Skin of body (tissue), 3 donors: ENCODE measurements at places on chromosomes 2 and 18. TPM values are rescaled to one million over a fixed set of nuclear protein-coding genes. Genes with fewer than 3 reads are reported as not detected.

- no peak for DNase-seq
Observed at GRCh38 chr2:4866198-4866597, 826.0 kb upstream of the SOX11 start.

DNA sequence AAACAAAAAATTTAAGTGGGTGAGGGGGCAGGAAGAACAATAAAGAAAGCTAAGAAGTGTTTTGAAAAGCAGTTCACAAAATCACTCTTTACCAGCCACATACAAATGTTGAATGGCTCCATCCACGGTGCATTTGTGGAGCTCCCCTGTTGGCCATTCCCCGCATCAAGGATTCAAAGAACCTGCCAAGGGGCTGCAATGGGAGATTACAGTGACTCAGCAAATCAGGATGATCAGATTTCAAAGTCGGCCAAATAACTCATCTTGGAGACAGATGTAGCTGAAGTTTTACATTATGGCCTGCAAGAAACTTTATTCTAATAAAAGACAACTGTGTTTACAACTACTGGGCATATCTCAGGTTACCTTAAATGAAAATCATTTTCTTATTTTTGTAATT is 26.9 kb downstream of the COL4A3 start:
- DNase-seq, result peak; percentile 12

GRCh38 chr2:104758199-104758620 is 95.7 kb upstream of the POU3F3 start:
- DNase-seq, result no peak

DNA sequence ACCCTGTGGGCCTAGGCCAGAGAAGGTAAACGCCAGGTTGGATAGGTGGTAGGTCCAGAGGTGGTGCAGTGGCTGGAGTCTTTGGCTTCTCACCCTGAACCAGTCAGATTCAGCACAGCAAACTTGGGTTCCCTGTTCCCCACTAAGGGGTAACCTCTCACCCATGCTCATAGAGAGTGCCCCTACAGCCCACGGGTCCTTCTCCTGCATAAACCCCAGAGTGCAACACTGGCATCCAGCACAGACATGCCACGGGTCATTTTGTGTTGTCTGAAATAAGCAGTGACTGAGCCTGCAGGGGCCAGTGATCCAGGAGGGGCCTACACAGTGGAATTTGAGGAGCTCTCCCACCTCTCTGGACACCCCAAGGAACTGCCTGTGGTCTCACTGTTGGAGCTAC is 40.5 kb upstream of the ATP6V1B1 start:
- no peak for DNase-seq

DNA sequence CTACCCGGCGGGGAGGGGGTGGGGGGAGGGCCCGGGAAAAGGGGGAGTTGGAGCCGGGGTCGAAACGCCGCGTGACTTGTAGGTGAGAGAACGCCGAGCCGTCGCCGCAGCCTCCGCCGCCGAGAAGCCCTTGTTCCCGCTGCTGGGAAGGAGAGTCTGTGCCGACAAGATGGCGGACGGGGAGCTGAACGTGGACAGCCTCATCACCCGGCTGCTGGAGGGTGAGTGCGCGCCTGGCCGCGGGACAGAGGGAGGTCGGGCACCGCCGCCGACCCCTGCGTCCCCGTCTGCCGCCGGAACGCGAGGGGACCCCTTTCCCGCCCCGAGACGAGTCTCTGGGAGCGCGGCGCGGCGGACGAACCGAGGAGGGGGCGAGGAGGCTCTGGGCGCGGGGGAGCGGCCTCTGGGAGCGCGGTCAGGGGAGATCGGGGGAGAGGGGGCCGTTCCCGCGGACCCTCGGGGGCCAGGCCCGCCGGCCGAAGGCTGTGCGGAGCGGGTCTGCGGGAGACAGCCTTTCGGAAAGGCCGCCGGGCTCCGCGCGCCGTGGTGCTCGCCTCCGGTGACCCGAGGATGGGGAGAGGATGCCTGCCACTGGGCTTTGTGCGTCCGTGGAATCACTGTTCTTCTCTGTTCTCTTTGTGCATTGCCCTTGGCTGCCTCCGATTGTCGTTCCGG is 463 bp downstream of the PPP1CB start:
- no peak for DNase-seq

DNA sequence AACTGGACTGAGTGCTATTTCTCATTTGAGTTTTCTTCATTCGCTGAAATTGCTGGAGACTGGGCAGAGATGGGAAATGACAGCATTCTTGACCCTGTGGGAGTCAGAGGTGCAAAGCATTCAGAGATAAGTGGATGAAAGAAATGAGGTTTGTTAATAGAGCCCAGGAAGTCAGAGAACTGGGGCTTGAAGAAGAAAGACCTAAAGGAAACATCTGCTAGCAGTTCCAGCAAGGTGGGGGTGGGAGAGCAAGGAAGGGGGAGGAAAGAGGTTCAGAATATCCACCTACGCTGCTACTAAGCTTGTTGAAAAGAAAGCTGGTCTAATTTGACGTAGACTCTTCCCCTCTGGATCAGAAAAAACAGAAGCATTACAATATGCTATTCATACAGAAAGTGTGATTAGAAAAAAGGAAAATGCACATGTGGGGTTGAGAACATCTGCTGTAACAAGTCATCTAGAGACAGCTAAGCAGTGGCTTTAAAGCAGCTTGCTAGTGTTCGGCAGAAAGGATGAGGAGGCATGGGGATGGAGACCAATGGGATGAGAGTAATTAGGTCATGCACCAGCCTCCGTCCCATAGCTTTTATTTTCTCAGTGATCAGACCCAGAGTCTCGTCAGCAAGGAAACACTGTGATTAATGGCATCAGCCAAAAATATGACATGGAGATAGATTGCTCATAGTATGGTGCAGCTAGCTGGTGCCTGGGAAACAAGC is 29.7 kb downstream of the NAB1 start:
- peak; percentile 33 for DNase-seq

DNA sequence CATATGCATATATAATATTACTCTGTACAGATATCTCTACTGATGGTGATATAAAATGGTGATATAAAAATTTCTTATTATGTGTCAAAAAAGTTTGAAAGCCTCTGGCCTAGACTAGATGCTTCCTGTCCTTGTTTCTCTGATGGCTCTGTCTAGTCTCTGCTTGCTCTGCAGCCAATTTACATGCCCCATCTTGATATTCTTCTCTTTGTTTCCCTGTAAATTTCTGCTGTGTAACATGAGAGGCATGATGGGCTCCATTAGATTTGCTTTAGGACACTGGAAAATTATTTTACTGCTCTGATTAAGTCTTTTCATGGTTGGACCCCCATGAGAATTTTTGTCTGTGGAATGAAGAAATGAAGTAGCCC is 24.3 kb downstream of the BABAM2 start:
- DNase-seq, result no peak

- DNase-seq, result no peak
Observed at GRCh38 chr2:98579926-98580325, 28.4 kb downstream of the COA5 start.

GRCh38 chr18:47254341-47254939 is 3.0 kb upstream of the SKOR2 start:
- DNase-seq, result peak; percentile 9

DNA sequence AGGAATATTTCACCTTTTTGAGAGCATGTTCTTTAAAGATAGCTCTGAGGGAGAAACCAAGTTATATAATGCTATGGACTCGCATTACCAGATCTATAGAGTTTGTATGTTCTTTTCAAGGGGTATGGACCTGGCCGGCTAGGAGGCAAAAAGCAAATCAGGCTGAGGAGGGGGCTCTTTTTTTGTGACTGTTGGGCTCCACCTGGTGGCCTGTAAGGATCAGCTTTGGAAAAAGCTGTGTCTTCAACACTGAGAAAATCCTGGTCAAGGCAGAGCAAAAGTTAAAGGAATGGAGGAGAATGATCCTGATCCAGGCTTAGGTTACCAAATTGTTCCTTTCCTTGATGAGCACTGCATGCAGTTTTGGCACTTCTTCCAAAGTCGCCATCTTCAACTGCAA is 180.5 kb downstream of the DIS3L2 start:
- peak; percentile 33 for DNase-seq

DNA sequence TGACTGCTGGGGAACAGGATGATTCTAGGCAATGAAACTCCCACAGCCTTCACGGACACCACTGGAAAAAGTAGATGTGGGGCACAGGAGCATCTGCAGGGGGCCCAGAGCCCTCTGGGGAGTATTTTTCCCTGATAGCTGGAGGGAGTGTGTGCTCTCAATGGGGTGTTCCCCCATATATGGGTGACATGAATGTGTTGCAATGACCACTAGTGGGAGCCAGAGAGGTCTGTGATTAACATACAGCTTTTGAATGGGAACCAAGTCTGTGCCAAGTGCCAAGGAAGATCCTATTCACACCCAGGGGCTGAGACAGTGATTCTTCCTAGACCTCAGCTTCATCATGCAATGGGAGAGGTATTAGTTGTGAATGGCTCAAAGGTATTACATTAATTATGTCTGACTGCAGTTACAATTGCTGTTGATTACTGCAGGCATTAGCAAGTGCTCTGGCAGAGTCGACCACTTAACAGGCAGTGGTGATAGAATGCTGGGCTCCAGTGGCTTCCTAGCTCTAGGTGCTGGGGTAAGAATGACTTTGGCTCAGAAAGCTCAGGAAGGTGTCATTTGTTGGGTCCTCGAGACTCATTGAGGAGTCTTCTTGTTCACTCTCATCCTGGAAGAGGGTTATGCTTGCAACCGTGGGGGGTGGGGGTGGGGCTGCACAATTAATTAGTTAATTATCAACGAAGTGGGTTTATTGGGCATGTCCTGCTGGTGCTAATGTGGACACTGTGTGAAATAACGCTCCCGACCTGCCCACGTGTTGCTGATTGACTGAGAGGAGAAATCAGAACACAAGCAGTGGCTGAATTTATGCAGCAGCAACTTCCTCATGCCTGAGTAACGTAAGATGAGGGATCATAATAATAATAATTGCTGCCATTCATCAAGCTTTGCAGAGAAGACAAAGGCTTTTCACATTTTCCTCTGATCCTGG is 194.1 kb downstream of the CLIP4 start:
- DNase-seq, result no peak

GRCh38 chr18:13120255-13120654 is 98.3 kb upstream of the LDLRAD4 start:
- no peak for DNase-seq

DNA sequence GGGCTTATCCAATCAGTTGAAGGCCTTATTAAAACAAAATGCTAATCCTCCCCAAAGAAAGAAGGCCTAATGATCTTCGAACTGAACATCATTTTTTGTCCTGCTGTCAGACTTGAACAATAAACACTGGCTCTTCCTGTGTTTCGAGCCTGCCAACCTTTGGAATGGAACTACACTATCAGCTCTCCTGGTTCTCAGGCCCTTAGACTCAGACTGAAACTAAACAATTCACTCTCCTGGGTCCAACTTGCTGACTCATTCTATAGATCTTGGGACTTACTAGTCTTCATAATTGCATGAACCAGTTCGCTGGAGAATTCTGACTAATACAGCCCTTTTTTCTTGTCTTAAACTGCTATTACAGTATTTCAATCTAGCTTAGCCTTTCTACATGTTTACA is 235.2 kb downstream of the LNPK start:
- no peak for DNase-seq

DNA sequence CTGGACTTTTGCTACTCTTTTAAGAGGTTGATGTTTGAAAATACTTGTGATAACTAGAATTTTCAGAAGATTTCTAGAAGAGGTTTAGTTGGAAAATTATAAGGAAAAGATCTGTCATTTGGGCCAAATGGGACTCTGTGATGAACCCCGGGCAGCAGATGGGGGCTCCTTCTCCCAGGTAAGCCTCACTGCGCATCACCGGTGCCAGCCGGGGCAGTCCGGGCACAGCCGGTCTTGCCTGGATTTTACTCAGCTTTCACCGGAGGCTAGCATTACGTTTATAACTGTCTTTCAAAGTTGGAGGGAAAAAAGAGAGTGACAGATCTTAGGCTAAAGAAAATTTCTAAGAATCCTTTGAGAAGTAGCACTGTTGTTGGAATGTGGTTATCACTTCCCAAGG is 97.4 kb upstream of the B3GNT7 start:
- no peak for DNase-seq

DNA sequence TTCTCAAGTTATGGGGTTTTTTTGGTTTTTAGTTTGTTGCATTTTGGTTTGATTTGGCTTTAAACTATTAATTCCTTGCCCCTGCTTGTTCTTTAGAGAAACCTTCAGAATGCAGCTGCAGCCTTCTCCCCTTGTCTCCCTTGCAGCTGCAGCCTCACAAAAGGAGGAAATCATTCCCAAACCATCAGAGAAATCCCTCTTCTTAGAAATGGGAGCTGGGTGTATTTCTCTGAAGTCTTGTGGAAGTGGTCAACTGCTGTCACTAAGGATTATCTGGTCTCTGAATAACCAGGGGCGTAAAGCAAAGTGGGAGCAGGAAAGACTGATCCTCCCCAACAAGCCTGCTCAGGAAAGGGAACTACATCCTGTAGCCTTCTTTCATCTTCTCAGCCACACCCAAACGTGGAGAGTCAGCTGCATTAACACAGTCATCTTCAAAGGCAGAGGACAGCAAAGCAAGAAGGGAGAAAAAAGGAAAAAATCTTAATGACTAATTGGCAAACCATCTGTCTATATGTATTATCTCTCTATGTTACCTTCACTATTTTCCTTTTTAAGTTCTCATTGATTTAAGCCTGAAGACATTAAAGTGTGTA is 1834.1 kb upstream of the PIK3C3 start:
- no peak for DNase-seq

- no peak for DNase-seq
Observed at GRCh38 chr2:27955384-27956161, 65.0 kb downstream of the BABAM2 start.

DNA sequence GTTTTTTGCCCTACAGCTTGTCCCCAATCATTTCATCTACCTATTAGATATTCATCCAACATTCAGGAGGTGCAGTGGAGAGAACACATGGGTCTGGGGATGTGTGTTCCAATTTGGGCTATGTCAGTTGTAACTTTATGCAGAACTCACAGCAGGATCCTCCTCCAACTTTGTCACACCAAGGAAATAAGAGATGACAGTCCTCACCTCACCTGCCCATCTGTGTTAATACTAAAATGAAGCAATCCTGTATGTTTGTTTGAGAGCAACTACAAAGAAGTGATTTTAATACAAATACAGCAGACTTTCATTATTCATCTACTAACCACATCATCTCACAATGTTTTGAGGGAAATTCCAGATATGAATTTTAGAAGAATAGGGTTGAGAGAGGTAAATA is 126.7 kb downstream of the ARHGAP15 start:
- no peak for DNase-seq

- no peak for DNase-seq
Observed at GRCh38 chr2:111665011-111665410, 219.0 kb downstream of the ANAPC1 start.

DNA sequence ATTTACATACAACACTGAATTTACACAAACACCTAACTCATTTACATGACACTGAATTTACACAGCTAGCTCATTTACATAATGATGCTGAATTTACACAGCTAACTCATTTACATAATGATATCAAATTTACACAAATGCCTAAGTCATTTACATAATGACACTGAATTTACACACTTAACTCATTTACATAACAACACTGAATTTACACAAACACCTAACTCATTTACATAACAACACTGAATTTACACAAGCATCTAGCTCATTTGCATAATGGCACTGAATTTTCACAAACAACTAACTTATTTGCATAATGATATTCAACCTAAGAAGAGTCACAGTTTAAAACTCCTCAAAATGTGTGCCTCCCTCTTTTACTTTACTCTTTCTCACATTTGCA is 511.7 kb downstream of the GALR1 start:
- DNase-seq, result no peak

The CLASP1 gene
- total RNA-seq, result 68.2 TPM

The CRYGC gene
- total RNA-seq, result not detected

The CD207 gene
- total RNA-seq, result 5.3 TPM

The SLC5A7 gene
- 0.10 TPM for total RNA-seq

The NT5DC4 gene
- not detected for total RNA-seq

The REG3A gene
- total RNA-seq, result not detected

The MATN3 gene
- total RNA-seq, result 0.30 TPM

The WNT10A gene
- total RNA-seq, result 5.7 TPM

The SP5 gene
- 1.8 TPM for total RNA-seq
